ENCODE measurements at places on chromosomes 2 and 18.

DNA sequence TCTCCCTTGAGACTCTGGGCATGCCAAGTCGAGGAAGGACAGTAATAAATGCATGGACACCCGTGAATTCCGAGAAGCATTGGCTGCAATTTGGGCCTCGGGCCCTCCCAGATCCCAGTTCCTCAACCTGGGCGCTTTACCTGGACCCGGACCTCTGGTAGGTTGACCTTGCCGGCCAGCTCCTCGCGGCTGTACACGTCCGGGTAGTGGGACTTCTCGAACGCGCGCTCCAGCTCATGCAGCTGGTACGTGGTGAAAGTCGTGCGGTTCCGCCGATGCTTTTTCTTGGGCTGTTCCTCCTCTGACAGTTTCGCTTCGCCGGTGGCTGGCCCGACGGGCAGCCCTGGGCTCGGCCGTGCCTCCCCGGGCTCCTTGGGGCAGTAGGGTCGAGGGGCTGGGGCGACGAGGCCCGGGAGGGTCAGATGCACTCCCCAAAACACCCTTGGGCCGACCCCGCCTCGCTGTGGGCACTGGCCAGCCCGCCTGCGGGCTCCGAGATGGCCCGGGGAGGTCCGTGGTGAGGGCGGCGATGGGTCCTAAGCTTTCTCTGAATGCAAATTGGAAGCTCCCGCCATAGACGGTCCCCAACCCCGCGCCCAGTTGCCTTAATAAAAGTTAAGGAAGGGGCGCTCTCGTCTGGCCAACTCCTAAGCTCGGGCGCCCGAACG lies 899 bp downstream of the RAX start:
- DNase-seq: no peak

DNA sequence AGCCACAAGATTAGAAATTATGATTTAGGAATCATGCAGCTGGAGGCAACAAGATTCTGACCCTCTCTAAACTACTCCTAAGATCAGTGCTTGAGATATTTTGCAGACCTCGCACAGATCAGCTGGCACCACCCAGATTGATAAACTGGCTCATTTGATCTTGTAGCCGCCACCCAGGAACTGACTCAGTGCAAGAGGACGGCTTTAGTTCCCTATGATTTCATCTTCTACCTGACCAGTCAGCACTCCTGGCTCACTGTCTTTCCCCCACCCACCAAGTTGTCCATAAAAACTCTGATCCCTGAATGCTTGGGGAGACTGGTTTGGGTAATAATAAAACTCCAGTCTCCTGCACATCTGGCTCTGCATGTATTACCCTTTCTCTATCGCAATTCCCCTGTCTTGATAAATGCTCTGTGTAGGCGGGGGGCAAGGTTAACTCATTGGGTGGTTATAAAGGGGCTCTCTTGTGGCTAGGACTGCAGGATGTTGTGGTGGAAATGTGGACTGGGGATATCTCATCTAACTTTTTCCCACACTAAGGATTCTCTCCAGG lies 96.1 kb downstream of the ARL6IP6 start:
- no peak for DNase-seq

DNA sequence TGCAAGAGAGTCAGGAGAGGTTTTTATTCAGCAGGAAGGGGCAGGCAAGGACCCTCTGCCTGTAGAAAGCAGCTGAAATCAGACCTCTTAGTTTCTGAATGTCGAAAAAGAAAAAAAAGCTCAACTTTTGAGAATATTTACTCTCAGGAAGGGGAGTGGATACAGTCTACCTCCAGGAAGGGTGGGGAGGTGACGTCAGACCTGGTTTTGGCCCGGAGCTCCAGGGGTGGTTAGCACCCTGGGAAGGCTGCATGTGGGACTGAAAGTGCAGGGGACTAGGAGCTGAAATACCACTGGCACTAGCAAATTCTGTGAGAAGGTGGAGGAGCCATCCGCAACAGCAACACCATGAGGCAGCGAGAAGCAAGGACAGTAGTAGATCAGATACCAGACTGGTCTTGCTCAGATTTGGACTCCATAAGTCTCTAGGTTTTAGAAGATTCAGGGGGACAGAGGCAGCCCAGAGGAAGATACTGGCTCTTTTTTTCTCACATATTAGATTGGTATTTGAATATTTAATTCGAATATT lies 19.8 kb downstream of the MC2R start:
- DNase-seq: no peak

DNA sequence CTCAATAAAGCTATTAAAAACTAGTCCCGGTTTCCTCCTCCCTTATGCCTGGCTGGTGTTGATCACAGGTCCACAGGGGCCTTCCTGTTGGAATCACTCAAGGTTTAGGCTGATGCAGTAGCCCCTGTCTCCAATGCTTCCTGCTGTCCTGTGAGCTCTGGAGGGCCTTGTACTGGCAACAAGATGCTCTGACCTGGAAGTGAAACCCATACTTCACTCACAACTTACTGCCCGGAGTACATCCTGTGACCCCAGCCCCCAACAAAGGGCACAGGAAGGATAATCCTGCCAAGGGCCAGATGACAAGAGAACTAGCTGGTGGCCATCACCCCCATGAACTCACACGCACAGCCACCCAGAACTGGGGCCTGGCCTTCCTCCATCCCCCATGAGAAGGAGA lies 50.3 kb downstream of the ZBTB7C start:
- no peak for DNase-seq

DNA sequence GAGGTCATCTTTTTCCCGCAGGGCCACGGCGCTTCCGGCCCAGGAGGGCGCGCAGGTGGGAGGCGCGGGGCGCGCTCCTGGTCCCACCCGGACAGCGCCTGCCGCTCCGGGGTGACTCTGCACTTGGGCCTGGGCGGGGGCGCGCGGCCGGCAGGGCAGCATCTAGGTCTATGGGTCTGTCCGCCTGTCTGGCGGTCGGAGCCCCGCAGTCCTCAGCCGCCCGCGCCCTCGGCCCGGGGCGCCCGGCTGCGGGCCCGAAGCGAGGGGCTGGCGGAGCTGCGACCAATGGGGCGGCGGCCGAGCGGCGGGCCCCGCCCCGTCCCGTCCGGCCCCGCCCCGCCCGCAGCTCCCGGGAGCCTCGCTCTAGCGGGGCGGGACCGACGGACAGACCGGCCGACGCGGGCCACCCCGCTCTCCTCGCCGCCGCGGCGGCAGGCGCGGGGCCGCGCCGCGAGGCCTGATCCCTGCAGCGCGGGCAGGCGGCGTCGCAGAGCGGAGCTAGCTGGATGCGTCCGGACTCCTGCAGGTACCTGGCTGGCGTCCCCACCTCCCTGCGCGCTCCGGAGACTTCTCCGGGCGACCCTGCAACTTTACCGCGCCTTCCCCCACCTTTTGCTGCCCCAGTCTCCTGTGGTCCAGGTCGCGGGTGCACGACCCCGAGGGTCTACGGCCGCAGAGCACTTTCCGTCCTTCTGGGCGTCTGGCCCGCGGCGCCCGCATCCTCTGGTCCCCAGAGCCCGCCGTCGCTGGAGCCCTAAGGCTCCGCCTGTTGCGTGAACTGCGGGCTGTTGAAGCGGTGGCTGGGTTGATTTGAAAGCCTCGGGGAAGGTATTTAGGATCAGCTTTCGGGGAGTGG lies at the start of gene KCNS3:
TSS of gene KCNS3 (plus strand) at position 387 of the 856 bp plus-strand sequence. CDS start 52,342 bp downstream, outside the sequence.
- DNase-seq: no peak

DNA sequence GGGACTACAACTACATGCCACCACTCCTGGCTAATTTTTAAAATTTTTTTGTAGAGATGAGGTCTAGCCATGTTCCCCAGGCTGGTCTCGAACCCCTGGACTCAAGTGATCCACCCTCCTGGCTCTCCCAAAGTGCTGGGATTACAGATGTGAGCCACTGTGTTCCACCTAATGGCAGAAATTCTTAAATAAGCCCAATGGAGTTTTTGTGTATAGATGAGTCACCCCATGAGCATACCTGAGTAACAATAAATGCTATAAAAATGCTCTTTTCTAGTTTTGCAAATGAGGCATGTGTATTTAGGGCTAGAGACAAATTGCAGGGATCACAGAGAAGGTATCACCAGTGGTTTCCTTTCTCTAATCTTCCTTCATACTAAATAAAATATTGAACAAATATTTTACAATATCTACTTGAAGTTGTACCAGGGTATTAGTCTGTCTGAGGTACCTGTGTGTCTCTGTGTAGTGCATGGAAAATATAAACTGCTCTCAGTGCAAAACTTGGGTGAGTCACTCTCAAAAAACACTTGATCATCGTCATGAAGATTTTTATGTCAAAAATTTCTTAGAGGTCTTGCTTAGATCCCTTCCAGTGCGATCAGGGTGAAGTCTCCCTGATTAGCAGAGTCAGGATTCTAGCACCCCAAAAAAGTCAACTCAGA lies 337.1 kb upstream of the MMADHC start:
- no peak for DNase-seq

- no peak for DNase-seq
Measured at GRCh38 chr2:231188506-231189170, 9.8 kb upstream of the ARMC9 start.

- DNase-seq: no peak
Measured at GRCh38 chr2:43464590-43464989, 131.2 kb downstream of the THADA start.

GRCh38 chr2:152448606-152449005 lies 113.6 kb downstream of the FMNL2 start:
- no peak for DNase-seq

- DNase-seq: no peak
Measured at GRCh38 chr2:8103085-8103708, 578.7 kb upstream of the ID2 start.
